ENCODE measurements at places on chromosomes 7 and 10. TPM values are rescaled to one million over a fixed set of nuclear protein-coding genes. Genes with fewer than 3 reads are reported as not detected.
A peak's percentile ranks its signal among the peaks of the same experiment; 100 is the strongest.

DNA sequence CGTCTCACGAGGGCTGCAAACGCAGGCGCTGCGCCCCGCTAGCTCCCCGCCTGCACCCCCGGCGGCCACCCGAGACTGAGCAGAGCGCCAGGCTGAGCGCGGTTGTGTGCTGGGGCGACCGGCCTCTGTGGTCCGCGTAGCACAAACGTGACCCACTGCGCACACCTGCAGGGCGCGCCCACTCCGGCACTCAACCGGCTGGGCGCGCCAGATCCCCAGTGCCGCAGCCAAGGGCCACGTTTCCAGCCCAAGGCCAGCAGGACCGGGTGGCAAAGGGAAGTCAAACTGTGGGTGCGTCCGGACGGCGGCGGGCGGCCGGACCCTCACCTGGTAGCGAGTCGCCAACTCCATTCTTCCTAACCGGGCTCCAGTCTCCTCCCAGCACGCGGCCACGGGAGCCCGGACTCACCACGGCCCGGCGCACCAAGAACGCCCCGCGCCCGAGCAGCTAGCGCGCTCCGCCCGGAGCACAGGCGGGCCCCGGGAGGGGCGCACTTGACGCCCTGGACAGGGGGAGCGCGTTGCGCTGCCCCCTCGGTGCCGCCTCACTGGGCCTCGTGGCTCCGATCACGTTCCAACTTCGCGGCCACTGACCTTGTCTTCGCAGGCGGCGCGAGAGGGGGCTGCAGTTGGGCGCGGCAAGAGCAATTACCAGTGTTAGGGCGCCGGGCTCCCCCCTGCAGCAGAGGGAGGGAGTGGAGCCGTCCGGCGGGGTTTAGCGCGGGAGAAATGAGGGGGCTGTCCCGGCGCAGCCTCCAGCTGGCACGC is at the start of gene CDCA7L:
TSS of gene CDCA7L (minus strand) at position 446 of the 768 bp plus-strand sequence. CDS start at position 351, 95 bp downstream.
- peak; percentile 85 for DNase-seq

DNA sequence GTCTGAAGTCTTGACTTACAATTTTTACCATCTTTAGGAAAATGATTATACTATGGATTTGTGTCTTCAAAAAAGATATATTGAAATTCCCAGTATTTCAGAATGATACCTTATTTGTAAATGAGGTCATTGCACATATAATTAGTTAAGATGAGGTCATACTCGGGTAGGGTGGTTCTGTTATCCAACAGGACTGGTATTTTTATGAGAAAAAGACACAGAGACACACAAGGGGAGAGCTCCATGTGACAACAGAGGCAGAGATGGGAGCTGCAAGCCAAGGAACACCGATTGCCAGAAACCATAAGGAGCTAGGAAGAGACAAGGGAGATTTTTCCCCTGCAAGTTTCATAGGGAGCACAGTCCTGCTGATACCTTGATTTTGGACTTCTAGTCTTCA is 356.9 kb downstream of the ARL4A start:
- DNase-seq: no peak

HGF gene
- 2.2 TPM for total RNA-seq

TFEC gene
- total RNA-seq: 0.87 TPM

PPIA gene
- 443 TPM for total RNA-seq
